Stomach (tissue), 19 donors: ENCODE measurements at places on chromosomes 4 and X. TPM values are rescaled to one million over a fixed set of nuclear protein-coding genes. Genes with fewer than 3 reads are reported as not detected.

The DUSP9 gene
- not detected for total RNA-seq

DNA sequence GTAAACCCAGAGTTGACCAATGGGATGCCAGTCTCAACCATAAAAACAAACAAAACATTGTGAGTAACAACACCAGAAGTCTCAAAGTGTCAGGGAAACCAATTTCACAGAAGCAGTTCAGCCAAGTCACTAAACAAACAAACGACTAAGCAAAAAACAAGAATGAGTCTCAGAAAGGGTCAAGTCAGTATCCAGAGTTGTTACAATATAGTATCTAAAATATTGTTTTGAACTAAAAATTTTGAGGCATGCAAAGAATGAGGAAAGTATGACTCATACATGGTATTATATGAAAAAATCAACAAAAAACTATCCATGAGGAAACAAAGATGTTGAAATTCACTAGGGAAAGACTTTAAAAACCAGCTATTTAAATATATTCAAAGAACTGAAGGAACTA is 70.6 kb downstream of the AR start:
- DNase-seq: no peak

DNA sequence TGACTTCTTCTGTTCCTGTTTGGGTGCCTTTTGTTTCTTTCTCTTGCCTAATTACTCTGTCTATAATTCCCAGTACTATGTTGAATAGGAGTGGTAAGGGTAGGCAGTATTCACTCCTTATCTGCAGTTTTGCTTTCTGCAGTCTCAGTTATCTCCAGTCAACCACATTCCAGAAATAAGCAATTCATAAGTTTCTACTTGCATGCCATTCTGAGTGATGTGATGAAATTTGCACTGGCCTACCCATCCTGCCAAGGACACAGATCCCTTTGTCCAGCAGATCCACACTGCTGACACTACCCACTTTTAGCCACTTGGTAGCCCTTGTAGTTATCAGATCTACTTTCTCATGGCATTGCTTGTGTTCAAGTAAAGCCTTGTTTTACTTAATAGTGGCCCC is 971.6 kb upstream of the INTU start:
- no peak for DNase-seq

GRCh38 chrX:112913807-112914206 is 73.2 kb upstream of the AMOT start:
- no peak for DNase-seq

The LNX1 gene
- 11.6 TPM for total RNA-seq
